ENCODE measurements at places on chromosomes 2 and 18. TPM values are rescaled to one million over a fixed set of nuclear protein-coding genes. Genes with fewer than 3 reads are reported as not detected.

DNA sequence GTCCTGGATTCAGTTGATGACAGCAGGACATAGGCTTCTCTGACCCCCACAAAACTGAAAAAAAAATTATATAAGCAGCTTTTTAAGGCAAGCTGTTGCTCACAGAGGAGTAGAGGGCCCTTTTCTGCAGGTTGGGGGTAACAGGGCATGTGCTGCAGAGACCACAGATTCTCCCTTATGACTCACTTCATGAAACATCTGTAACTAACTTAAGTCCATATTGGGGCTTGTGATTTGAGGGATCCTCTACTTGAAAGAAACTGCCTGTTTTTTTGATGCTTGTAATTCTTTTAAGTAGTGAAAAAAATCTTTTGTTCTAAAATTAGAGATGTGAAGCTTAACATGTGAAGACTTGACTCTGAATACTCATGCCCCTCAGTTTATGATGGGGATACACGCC is 33.4 kb downstream of the XRCC5 start:
- no peak for DNase-seq

DNA sequence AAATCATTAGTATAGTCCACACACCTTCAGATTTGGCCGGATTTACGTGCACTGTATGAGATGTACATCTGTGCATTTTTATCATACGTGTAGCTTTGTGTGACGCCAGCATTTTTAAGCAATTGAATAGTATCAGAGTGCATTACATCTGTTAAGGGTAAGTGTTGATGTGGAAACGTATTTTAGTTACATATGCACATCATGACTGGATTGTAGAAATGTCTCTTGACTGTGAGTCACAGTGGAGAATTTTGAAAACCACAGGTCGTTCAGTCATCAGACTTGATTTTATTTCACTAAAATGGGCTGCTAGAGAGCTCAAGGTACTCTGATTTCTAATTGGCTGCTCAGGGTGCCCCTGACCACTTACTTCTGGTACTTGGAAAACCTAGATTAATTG is 5.4 kb upstream of the GPBAR1 start:
- no peak for DNase-seq

Gene CHRNG
- not detected for total RNA-seq

DNA sequence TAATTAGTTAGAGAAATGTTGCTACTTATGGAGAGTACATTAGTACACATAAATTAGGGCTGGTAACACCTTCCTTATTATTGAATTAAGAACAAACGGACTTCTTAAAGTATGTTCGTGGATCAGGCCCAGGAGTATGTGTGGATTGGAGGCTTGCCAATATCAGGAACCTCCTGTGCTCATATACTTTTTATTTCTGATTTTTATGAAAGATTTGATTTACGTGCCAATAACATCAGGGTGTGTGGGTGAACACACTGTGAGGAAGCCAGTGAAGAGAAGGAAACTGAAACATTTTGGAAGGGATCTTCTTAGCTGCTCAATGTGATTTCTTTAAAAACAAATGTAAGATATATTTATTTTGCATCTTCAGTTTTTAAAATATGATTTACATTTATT is 113.0 kb downstream of the EFEMP1 start:
- DNase-seq: no peak

Gene SERPINB12
- total RNA-seq: not detected

- DNase-seq: no peak
Measured at GRCh38 chr2:230225486-230225885, at the start of gene SP140. Gene SP140, plus strand, starts transcription at chr2:230225736. Its CDS starts 109 bp downstream, at chr2:230225845.

All from HT-29 (cell line).